ENCODE measurements at places on chromosomes 1 and 21. TPM values are rescaled to one million over a fixed set of nuclear protein-coding genes. Genes with fewer than 3 reads are reported as not detected.

FAM72C gene
- total RNA-seq = 2.5 TPM

DNA sequence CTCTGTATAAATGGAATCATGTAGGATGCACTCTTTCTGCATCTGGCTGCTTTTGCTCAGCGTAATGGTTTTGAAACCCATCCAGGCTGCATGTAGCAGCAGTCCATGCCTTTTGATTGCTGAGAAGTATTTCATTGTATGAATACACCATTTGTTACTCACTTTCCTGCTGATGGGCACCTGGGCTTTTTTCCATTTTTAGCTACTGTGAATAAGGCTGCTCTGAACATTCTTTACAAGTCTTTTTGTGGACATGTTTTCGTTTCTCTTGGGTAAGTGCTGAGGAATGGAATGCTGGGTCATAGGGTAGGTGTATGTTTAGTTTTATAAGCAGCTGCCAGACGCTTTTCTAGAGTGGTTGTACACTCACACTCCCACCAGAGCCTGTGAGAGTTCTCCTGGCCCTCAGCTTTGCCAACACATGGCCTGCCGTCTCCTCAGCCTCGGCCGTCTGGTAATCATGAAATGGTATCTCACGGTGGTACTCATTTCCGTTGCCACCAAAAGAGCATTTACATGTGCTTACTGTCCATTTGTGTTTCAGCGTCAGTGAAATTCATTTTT, 22.7 kb downstream of the SLX9 start:
- no peak for DNase-seq

GRCh38 chr1:26359981-26360806, 6.3 kb upstream of the CRYBG2 start:
- DNase-seq = no peak

NES gene
- total RNA-seq = 111 TPM

GRCh38 chr1:242569867-242570266, 45.4 kb upstream of the PLD5 start:
- DNase-seq = no peak

DNA sequence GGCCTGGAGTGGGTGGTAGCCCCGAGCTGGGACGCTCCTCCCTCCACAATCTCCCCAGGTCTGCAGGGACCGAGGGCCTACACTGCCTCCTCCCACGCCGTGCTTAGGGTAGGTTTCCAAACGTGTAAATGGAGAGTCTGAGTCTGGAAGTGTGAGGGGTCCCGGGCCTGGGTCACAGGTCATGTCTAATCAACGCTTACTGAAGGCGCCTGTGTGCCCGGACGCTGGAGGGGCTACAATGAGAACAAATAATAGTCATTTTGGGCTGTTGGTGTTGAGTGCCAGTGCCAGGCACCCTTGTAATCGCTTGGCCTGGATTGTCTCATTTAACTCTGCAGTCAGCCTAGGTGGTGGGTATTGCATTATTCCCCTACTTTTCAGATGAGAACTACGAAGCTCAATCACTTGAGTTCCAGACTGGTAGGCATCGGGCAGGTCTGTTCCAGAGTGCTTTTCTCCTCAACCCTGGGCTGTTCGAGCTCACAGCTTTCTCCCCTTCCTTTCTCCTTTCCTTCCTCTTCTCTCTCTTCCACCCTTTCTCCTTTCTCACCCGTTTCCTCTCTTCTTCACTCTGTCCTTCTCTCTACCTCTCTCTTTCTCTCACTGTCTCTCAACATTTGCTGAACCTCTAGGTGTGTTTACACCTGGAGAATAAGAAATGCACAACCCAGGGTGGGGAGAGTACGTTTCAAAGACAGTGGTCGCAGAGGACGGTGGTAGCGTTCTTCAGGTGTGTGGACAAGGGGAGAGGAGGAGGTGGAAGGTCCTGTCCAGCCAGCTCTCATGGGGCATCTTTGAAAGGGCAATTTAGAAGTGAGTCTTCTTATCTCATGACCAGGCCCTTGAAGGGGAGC, 883 bp downstream of the SLC66A1 start:
- no peak for DNase-seq

- DNase-seq = no peak
Observed at GRCh38 chr1:221961532-221962292, 219.8 kb upstream of the DUSP10 start.

GRCh38 chr1:170168265-170168664, 22.5 kb downstream of the NTMT2 start:
- DNase-seq = no peak

DNA sequence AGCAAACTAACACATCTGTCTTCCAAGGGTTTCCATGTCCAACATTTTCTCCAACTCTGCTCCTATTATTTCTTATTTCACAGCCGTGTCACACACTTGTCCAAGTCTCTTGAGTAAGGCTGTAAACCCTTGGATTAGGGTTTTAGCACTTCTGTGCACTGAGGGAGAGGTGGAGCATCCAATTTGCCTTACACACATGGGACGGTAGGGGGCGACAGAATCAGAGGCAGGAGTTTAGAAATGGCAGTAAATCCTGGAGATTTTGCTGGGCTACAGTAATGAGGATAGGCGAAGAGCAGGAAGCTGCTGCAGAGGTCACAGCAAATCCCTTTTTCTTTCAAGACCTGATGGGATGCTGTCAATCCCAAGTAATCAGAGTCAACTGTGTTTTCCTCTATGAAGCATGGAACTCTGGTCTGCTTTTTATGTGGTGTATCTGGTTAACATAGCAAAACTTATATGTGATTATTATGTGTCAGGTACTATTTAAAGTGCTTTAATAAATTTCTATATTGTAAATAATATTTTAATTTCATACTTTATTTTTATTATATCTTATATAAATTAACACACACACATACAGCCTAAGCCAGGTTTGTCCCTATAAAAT, 15.4 kb upstream of the LCE5A start:
- peak; percentile 63 for DNase-seq

PLD5 gene
- not detected for total RNA-seq

KCNJ15 gene
- total RNA-seq = 0.97 TPM

- no peak for DNase-seq
Observed at GRCh38 chr1:47137925-47138615, 829 bp downstream of the CYP4A22 start.

- DNase-seq = peak; percentile 73
Observed at GRCh38 chr1:153698020-153698922, 19.8 kb downstream of the NPR1 start.

DNA sequence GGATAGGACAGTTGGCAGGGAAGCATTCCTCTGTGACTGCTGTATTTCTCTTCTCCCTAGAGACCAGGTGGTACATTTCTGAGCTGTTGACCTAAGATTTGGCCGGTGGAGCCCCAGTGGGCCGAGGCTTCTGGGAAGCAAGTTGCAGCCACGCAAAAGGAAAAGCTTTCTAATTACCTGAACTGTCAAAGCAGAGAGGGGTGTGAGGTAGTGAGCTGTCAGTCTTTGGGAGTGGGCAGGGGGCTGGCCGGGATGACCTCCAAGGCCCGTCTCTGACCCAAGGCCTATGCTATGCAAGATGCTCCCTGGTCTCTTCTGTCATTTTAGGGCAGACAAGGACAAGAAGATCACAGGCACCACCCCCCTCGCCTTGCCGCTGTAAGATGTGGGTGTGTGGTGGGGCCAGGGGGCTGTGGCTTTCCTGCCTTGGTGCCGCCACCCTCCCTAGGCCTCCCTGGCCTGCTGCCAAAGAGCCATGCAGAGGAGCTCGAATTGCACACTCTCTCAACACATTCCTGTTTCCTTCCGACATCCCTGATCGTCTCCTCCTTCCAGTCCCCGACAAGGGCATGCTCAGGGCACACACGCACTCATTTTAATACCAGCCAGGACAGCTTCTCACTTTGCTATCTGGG, 7.7 kb downstream of the PADI1 start:
- DNase-seq = no peak

All from endothelial cell (in vitro differentiated cells).